SJSA1 (cell line): ENCODE measurements at places on chromosomes 13 and 19. TPM values are rescaled to one million over a fixed set of nuclear protein-coding genes. Genes with fewer than 3 reads are reported as not detected.
A peak's percentile ranks its signal among the peaks of the same experiment; 100 is the strongest.

Gene IFI30
- 2.7 TPM in 1 of 2 replicates, not detected in the other for total RNA-seq

Gene MRPL34
- total RNA-seq, result 35.1 and 69.4 TPM in 2 replicates

Gene CCDC124
- total RNA-seq, result 41.1 and 55.2 TPM in 2 replicates

Gene PLVAP
- total RNA-seq, result not detected in 2 replicates

Gene SDHAF1
- 34.4 and 53.4 TPM in 2 replicates for total RNA-seq

GRCh38 chr19:50743537-50743936 is 20.4 kb downstream of the CLEC11A start:
- H3K27ac ChIP-seq, result no peak overlapping the region
- H3K4me1 ChIP-seq, result no peaks in the 10 kb centered on the region
- no peak for DNase-seq
- no peak overlapping the region for H3K4me3 ChIP-seq
- no peaks in the 10 kb centered on the region for H3K36me3 ChIP-seq

- DNase-seq, result peak; percentile 40
- H3K27ac ChIP-seq, result no peak overlapping the region
- H3K36me3 ChIP-seq, result peaks cover 90% of the 10 kb centered on the region
- no peaks in the 10 kb centered on the region for H3K4me1 ChIP-seq
- no peaks in the 10 kb centered on the region for H3K27me3 ChIP-seq
Measured at GRCh38 chr19:4360641-4361151, 17.3 kb downstream of the MPND start.

DNA sequence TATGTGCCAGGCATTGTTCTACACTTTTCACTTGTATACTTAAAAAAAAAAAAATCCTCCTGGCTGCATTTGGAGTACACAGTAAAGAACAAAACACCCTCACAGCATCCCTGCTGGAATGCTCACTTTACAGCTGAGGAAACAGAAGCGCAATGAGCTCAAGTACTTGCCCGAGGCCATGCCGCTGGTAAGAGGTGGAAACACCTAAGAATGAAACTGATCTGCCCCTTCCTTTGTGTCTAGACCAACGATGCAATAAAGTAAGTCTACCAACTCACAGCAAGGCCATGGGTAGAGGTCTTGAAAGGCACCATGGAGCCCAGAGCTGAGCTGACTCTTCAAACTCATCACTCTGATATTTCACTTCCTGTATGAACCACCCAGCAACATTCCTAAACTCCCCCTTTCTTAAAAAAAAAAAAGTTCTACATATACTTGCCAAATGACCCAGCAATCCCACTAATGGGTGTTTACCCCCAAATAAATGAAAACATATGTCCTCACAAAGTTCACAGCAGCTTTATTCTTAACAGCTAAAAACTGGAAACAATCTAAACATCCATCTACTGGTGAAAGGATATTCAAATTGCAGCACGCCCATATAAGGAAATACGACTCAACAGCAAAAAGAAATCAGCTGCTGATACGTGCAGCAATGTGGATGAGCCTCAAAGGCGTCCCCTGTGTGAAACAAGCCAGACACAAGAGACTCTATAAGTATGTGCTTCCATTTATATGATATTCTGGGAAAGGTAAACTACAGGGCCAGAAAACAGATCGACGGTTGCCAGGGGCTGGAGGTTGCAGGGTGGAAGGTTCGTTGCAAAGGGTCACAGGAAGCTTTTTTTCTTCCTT is 236.6 kb upstream of the MAB21L1 start:
- no peaks in the 10 kb centered on the region for H3K27me3 ChIP-seq
- no peaks in the 10 kb centered on the region for H3K36me3 ChIP-seq
- peak overlapping the region; percentile 89 for H3K27ac ChIP-seq
- H3K4me1 ChIP-seq, result peaks cover 41% of the 10 kb centered on the region

DNA sequence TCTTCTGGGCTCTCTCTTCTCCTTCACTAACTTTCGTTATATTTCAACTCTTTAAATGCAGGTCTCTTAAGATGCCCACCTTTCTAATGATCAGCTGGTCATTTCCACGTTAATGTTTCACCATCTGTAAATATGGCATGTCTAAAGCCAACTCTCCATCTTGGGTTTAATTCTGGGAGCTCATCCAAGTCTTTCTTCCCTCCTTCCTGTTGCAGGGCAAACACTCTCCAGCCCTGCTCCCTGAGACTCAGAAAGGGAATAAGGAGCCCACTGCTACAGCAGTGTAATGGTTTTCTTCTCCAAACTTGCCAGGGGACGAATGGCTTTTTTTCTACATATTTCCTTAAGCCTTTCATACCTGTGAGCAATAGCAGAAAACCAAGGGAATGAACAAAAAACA is 73.3 kb upstream of the SOX1 start:
- no peak overlapping the region for H3K4me3 ChIP-seq
- no peaks in the 10 kb centered on the region for H3K4me1 ChIP-seq
- peaks cover 10% of the 10 kb centered on the region for H3K27me3 ChIP-seq
- H3K27ac ChIP-seq, result no peak overlapping the region

- no peak overlapping the region for H3K27ac ChIP-seq
- H3K4me3 ChIP-seq, result no peak overlapping the region
- 0 out of 2 replicates have a peak, but pooled peaks cover 2% of the 10 kb centered on the region for H3K27me3 ChIP-seq
- DNase-seq, result no peak
- H3K36me3 ChIP-seq, result peaks cover 32% of the 10 kb centered on the region
- H3K4me1 ChIP-seq, result no peaks in the 10 kb centered on the region
Measured at GRCh38 chr13:112530861-112531260, 57.1 kb downstream of the TUBGCP3 start.

- no peak overlapping the region for H3K27ac ChIP-seq
- H3K36me3 ChIP-seq, result no peaks in the 10 kb centered on the region
- no peaks in the 10 kb centered on the region for H3K27me3 ChIP-seq
Measured at GRCh38 chr13:31929031-31929770, 102.4 kb upstream of the FRY start.

DNA sequence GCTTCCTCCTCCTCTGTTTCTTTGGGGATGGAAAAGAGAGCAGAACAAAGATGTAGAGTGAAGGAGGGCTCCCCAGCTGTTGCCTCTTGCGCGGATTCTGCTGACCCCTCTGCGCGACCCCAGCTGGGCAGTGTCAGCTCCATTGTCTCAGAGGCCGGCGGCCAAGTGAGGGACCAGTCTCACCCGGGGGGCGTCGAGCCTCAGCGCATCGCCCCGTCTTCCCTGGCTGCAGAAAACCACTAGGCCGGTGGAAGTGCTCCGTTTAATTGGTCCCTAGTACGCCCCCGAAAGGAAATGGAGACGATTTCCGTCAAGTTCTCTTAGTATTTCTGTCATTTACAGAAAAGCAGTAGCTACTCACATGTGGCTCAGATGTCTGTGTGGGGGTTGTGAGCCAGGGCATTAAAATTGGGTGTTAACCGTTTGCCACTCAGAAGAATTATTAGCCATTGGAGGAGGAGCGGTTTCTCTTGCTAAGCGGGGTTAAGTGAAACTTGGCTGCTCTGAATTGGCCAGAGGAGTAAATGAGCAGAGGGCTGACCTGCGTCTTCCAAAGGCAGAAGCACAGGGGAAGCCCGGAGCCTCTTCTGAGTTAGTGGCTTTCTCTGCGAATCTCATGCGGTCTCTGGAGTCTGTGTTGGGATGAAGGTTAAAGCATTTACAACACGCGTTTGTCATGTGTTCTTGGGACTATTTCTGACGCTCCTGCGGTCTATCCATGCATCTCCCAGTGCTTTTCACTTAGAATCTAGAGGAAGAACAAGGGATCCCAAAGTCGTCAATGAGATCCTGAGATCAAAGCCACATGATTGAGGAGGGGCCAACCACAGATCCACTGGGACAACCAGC is 132.8 kb upstream of the MYO16 start:
- H3K36me3 ChIP-seq, result no peaks in the 10 kb centered on the region
- H3K4me3 ChIP-seq, result no peak overlapping the region; the same call in 1 of the 2 replicates
- H3K4me1 ChIP-seq, result peaks cover 7% of the 10 kb centered on the region
- H3K27me3 ChIP-seq, result peaks cover 81% of the 10 kb centered on the region
- no peak for DNase-seq

- H3K27me3 ChIP-seq, result no peaks in the 10 kb centered on the region
- no peak overlapping the region for H3K27ac ChIP-seq
- H3K36me3 ChIP-seq, result peaks cover 12% of the 10 kb centered on the region; the same call in 1 of the 2 replicates
- no peak for DNase-seq
Measured at GRCh38 chr13:109769921-109770320, 16.5 kb downstream of the IRS2 start.

DNA sequence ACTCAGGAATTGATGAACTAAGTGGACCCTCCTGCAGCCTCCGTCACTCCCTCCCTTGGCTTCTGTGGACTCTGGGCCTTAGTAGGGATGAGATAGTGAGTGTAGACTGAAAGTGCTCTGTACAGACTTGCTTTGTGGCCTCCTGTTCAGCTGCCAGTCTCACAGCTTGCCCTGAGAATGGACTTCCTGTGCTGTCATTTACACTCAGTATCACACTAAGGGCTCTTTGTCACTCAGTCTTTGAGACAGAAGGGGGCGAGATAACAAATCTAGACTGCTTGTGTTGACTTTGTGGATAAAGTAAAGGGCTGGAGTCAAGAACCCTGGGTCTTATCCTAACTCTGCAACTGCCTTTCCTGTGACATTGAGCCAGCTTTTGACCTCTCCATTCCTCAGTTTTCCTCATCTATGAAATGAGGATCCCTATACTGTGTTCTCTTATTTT is 21.0 kb upstream of the SPRY2 start:
- no peak overlapping the region for H3K27ac ChIP-seq
- no peak overlapping the region for H3K4me3 ChIP-seq
- DNase-seq, result peak; percentile 56

DNA sequence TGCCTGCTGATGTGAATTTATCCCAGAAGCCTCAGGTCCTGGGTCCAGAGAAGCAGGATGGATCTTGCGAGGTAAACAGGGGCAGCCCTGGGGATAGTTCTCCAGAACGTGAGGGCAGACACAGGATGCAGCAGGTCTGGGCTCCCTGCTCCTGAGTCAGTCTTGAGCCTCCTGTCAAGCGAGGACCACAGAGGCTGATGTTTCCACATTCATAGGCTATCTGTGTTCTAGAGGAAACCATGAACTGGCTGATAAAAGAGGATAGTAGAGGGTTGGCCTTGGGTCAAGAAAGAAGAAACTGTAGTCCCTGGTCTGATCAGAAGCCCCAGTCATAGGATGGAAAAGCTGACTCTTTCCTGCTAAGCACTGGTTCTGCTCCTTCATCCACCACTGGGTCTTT is 2.2 kb downstream of the ZNF175 start:
- no peak overlapping the region for H3K27ac ChIP-seq
- no peaks in the 10 kb centered on the region for H3K27me3 ChIP-seq
- peaks cover 37% of the 10 kb centered on the region for H3K36me3 ChIP-seq
- no peak overlapping the region for H3K4me3 ChIP-seq
- no peak for DNase-seq

GRCh38 chr13:106302843-106303242 is 232.6 kb downstream of the EFNB2 start:
- no peak overlapping the region for H3K4me3 ChIP-seq
- H3K36me3 ChIP-seq, result no peaks in the 10 kb centered on the region
- no peak overlapping the region for H3K27ac ChIP-seq

GRCh38 chr19:9883231-9883758 is 48.2 kb downstream of the PIN1 start:
- H3K4me1 ChIP-seq, result no peaks in the 10 kb centered on the region
- H3K27ac ChIP-seq, result no peak overlapping the region
- H3K27me3 ChIP-seq, result 0 out of 2 replicates have a peak, but pooled peaks cover 7% of the 10 kb centered on the region
- no peak overlapping the region for H3K4me3 ChIP-seq

- no peak overlapping the region for H3K4me3 ChIP-seq
- H3K36me3 ChIP-seq, result no peaks in the 10 kb centered on the region
- no peak for DNase-seq
- no peak overlapping the region for H3K27ac ChIP-seq
Measured at GRCh38 chr19:29804493-29804892, 7.3 kb upstream of the CCNE1 start.
